Bronchus fibroblast of lung (primary cell): ENCODE measurements at places on chromosomes 6 and 20. TPM values are rescaled to one million over a fixed set of nuclear protein-coding genes. Genes with fewer than 3 reads are reported as not detected.

The EYS gene
- total RNA-seq = under 0.01 TPM in 1 of 2 replicates, not detected in the other

The TFAP2D gene
- not detected in 2 replicates for total RNA-seq

The BMP5 gene
- 1.9 and 2.0 TPM in 2 replicates for total RNA-seq

The CDSN gene
- not detected in 2 replicates for total RNA-seq

The HSPA12B gene
- 0.45 and 0.50 TPM in 2 replicates for total RNA-seq

The ADGRF1 gene
- total RNA-seq = not detected in 2 replicates

The SYNGAP1 gene
- total RNA-seq = 3.4 and 4.8 TPM in 2 replicates

The PAX1 gene
- not detected in 2 replicates for total RNA-seq

The ID1 gene
- total RNA-seq = 370 and 375 TPM in 2 replicates

The LHFPL5 gene
- not detected in 2 replicates for total RNA-seq

The GNRH2 gene
- total RNA-seq = not detected in 2 replicates

The NELFCD gene
- 55.1 and 56.3 TPM in 2 replicates for total RNA-seq

The CDH4 gene
- total RNA-seq = 10.8 and 11.6 TPM in 2 replicates
